ENCODE measurements at places on chromosomes 2 and 18. TPM values are rescaled to one million over a fixed set of nuclear protein-coding genes. Genes with fewer than 3 reads are reported as not detected.

The MOGAT1 gene
- not detected for polyA plus RNA-seq

The L3MBTL4 gene
- polyA plus RNA-seq, result not detected

DNA sequence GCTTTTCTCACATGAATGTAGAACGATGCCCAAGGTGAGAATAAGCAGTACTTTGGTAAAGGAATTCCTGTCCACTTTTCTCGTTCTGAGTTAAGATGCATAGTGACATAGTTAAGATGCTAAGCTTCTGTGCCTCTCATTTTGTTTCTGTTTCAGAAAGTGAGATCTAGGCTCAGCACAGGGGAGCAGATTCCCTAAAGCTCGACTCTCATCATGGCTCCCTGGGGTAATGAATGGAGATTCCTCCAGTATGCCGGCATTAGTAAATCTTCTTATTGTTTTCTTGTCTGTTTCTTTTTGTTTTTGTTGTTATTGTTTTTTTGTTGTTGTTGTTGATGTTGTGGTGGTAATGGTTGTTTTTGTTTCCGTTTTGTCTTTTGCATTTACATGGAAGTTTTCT is 225.4 kb downstream of the LRRTM4 start:
- no peak overlapping the region for H3K27ac ChIP-seq
- no peak for DNase-seq
- no peaks in the 10 kb centered on the region for H3K4me1 ChIP-seq
- no peak overlapping the region for H3K4me3 ChIP-seq

The CD226 gene
- 0.50 TPM for polyA plus RNA-seq

- no peaks in the 10 kb centered on the region for H3K27me3 ChIP-seq
- DNase-seq, result no peak
- H3K4me3 ChIP-seq, result no peak overlapping the region
- H3K27ac ChIP-seq, result no peak overlapping the region
- no peaks in the 10 kb centered on the region for H3K36me3 ChIP-seq
Observed at GRCh38 chr2:189109921-189110397, 69.6 kb downstream of the COL5A2 start.

The TTN gene
- polyA plus RNA-seq, result under 0.01 TPM

All from K562 (cell line).